Mesenteric fat pad (tissue), 1 donor: ENCODE measurements at places on chromosomes 5 and 9. TPM values are rescaled to one million over a fixed set of nuclear protein-coding genes. Genes with fewer than 3 reads are reported as not detected.

The LRRC19 gene
- total RNA-seq: not detected

The GRIA1 gene
- total RNA-seq: 3.2 TPM

The C7 gene
- 326 TPM for total RNA-seq

The C8G gene
- not detected for total RNA-seq

The TRAF1 gene
- total RNA-seq: 1.6 TPM

The ELOVL7 gene
- 5.6 TPM for total RNA-seq

The TOR4A gene
- 9.2 TPM for total RNA-seq

The PLAC8L1 gene
- 1.5 TPM for total RNA-seq

The SPRY4 gene
- 79.7 TPM for total RNA-seq

The CCNI2 gene
- not detected for total RNA-seq

The IFNA2 gene
- total RNA-seq: not detected

The GRIN1 gene
- not detected for total RNA-seq

The QRFP gene
- not detected for total RNA-seq

The TEK gene
- total RNA-seq: 16.3 TPM

The CDH18 gene
- not detected for total RNA-seq

The PCDH12 gene
- total RNA-seq: 6.4 TPM

GRCh38 chr9:694092-694402, 147.4 kb upstream of the DMRT1 start:
- no peak for DNase-seq

DNA sequence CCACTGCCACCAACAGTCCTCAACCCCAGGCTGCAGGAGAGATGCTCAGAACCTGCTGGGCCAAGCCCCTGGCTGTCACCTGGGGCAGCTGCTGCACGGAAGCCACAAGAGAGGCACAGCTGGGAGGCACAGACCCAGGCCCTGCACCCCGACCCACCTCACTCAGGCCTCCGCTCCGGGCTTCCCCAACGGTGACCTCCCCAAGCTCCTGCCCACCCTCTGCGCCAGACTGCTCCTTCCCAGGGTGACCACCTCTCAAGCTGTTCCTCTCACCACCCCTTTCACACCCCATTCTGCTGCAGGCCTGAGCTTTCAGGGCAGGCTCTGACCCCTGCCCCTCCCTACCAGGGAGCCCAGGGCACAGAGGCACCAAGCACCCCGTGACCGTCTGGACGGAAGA, 33.0 kb downstream of the VAV2 start:
- DNase-seq: no peak

- no peak for DNase-seq
These were observed 308.6 kb downstream of the ADAMTS6 start for GRCh38 chr5:65173130-65173525.

GRCh38 chr5:135487037-135487395, 34.9 kb upstream of the TIFAB start:
- DNase-seq: peak; percentile 75

GRCh38 chr5:61765471-61765870, 433.4 kb downstream of the ZSWIM6 start:
- no peak for DNase-seq

DNA sequence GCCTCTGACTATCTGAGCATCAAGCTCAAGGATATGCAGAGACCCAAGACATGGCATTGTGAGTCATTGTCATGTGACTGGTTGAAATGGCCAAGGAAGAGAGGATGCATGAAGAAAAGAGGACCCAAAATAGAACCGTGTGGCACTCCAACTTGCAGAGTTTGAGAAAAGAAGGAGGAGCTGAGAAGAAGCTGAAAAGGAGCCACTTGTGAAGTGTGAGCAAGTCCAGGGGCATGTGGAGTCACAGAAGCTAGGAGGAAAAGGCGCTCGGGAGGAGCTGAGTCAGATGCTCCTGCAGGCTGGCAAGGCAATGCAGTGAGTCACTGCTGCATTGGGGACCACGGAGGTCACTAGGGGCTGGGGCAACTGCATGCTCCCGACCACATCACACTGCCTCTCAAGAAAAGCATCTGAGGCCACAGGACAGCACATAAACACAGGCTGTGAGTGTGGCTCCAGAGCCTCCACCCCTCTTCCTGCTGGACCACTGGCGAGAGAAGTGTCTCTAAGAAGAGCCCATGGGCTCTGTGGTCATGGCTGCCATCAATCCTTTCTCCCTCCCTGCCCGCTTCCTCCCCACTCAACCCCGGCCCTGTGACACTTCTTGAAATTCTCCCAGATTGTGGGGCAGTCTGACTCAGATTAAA, 197.6 kb downstream of the DRD1 start:
- no peak for DNase-seq

DNA sequence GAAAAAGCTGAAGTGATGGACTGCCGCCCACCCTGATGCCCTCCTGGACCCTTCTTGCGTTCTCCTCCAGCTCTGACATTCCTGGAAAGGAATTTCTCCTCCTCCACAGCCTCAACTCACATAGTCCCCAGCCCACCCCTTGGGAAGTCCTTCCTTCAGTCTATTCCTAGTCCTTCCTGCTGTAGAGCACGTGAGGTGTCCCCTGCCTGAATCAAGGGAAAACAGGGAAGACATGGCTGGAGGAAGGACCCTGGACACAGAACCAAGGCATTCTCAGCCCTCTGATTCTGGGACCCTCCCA, 3.7 kb downstream of the ARID3C start:
- DNase-seq: no peak

- no peak for DNase-seq
These were observed 142.9 kb downstream of the DMAC1 start for GRCh38 chr9:7656636-7657035.

GRCh38 chr5:95773335-95774059, 42.4 kb downstream of the RHOBTB3 start:
- DNase-seq: no peak

DNA sequence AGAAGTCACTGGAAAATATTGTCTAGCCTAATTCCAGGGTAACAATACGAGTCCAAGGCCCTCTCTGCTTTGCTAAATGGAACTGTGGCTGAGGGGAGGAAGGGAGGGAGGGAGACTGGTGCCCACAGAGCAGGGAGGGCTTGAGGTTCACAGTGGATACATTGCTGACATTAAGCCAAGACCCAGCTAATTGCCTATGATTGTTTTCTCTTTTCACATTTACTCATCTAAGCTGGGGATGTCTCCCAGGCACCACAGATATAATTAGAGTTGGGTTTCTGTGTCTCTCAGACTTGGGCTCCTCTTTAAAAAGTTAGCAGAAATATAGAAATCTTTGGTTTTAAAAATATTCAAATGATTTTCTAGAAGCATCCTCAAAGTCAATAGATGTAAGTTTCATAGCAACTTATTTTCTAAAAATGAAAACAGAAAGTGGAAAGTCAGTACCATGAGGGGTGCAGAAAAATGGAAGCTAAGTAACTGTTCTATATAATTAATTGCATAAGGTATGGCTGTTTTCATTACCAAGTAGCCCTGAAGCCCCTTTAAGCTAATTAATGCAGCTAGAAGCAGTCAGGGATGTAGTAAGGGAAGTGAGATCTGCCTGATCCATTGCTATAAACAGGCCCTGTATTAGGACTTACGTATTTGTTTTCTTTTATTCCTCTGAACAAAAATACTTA, 259.8 kb downstream of the NDUFS4 start:
- no peak for DNase-seq

DNA sequence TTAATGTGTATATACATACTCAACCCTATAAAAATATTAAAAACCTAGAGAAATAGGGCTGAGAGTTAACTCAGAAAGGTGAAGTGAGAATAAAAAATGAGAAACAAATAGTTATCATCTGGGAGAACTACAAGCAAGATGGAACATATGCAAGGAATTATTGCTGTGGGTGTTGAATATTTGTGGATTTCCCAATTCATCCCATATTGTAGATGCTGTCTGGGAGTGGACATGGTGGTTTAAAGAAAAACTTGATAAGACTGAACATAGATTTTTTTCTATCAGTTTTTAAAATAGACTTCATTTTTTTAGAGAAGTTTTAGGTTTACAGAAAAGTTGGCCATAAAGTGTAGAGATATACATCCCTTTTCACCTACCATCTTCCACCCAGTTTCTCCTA, 263.5 kb downstream of the SPATA31D1 start:
- DNase-seq: no peak

DNA sequence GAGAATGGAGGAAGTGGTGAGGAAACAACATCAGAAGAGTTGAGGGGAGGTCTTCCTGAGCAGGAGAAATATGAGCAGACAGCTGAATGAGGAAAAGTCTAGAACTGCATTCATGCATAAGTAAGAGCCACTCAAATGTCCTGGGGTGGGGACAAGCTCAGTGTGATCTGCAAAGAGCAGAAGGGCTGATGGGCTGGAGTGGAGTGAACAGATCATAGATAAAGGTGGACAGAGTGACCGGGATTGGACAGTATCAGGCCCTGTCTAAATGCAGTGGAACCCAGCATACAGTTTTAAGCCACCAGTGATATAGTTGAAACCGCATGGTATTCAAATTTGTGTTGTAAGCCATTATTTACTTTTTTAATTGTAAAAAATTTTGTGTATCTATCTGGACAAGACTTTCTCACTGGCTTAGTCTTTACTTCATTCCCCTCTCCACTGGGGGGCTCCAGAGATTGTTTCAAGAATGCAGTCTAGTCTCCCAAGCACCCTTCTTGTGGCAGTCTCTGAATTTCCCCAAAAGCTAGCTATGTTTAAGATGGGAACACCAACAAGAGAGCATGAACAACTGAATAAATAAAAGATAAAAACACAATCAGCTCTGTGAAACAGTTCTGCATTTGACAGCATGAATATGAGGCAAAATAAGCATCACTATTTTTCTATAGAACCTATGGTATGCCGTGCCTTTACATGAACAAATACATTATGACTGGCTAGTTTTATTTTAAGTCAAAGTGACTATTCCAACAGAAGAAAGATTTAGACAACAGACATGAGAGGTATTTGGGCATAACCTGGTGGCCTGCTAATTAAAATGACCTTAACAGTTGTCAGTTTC, 10.7 kb upstream of the STK32A start:
- DNase-seq: no peak

DNA sequence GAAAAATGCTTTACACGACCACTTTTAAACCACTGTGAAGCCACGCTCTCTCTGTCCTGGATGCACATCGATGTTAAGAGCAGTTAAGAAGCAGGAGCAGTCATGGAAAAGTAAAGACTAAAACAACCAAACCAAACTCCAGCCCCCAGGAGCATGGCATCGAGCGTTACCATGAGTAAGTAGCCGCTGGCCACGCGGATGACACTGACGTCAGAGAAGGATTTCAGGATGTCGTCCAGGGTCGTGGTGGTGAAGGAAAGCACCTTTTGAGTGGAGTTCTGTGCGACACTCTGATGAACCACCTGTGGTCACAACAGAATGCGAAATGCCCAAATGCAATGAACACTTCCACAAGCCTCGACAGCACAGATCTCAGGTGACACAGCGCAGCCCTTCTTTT, 38.9 kb downstream of the PTCH1 start:
- no peak for DNase-seq

- DNase-seq: no peak
These were observed 205.9 kb upstream of the MSX2 start for GRCh38 chr5:174518512-174518911.

GRCh38 chr9:14308853-14309145, 5.1 kb downstream of the NFIB start:
- DNase-seq: no peak

- DNase-seq: no peak
These were observed 30.6 kb upstream of the MATR3 start for GRCh38 chr5:139262742-139263445.

DNA sequence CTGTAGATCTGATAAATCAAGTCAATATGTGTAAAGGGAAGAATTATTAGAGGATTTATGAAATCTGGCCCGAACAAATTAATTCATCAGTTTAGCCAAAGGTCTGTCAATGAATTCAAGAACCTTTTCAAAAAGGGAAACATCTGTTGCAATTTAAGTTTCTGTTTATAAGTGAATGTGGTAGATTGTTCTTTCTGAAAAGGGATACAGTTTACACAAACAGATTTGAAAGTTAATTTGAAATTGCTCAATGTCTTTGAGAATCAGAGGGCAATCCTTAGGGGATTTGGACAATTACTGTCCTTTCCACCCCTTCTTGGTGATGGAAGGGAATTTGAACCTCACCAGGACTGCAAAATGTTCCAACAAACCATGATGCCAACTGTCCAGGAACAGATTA, 29.7 kb upstream of the ERCC6L2 start:
- DNase-seq: no peak

DNA sequence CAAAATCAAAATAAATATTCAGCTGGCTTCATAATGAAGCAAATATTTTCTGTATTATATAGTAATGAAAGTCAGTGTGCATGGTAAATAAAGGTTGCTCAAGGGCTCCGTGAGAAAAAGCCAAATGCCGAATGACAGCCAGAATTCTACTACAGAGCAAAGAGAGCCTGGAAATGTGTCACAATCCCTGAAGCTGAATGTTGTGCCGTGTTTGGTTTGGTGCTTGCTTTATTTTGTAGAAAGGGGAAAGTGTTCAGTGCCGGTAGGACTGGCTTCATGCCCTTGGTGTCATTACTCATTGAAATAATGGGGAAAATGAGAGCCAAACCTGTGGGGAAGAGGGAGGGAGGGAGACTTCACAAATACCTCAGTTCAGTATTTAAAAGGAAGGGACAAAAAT, 26.8 kb upstream of the ADAMTSL1 start:
- DNase-seq: no peak

DNA sequence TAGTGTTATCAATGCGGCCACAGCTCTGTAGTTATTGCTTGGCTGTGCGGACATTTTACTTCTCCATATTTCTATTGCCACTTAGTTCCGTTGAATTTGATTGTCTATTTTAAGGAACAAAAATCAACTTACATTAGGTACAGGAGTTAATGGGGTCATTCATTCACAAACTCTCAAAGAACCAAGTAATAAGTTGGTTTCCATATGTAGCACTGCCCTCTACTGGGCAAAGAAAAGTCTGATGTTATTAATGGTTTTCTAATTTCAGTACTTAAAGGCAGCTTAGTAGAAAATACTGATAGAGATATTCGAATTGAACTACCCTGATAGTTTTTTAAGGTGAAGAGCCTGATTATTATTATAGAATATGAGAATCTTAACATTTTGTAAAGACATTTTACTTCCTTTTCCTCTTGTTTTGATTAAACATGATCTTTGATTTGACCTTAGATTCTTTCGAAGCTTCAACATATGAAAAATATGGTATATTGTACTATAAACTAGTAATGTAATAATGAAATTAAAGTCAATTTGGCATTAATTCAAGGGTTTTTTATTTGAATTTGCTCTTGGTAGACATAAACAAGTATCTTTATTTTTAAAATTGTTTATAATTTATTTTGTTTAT, 119.5 kb upstream of the CTNND2 start:
- no peak for DNase-seq

DNA sequence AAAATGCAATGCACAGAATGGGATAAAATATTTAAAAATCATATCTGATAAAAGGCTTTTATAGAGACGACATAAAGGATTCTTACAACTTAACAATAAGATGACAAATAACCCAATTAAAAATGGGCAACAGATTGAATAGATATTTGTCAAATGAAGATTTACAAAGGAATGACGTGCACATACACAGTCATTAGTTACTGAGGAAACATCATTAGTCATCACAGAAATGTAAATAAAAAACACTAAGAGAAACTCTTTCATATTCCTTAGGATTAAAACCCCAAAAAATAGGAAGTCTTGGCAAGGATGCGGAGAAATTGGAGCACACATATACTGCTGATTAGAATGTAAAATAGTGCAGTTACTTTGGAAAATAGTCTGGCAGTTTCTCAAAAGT, 1886.0 kb upstream of the CDH6 start:
- no peak for DNase-seq
